Fibroblast of skin of left quadriceps (primary cell): ENCODE measurements at places on chromosomes 3 and 15.

DNA sequence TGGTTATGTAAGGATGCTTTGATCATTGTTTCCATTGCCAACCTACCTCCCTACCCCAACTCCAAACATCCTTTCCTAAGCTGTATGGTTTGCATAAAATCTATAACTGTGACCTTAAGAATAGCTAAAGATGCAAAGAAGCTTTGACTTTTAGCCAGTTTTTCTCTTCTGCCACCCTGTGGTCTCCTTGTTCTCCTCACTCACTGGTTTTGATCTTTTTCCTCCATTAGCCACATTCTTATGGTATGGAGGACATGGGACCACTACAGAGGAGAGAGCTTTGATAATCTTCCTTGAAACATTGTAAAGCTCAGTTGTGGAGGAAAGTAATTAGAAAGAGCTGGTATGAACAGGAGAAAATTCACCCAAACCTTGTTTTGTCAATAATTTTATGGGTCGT, 115.9 kb downstream of the NEK11 start:
- DNase-seq = no peak

DNA sequence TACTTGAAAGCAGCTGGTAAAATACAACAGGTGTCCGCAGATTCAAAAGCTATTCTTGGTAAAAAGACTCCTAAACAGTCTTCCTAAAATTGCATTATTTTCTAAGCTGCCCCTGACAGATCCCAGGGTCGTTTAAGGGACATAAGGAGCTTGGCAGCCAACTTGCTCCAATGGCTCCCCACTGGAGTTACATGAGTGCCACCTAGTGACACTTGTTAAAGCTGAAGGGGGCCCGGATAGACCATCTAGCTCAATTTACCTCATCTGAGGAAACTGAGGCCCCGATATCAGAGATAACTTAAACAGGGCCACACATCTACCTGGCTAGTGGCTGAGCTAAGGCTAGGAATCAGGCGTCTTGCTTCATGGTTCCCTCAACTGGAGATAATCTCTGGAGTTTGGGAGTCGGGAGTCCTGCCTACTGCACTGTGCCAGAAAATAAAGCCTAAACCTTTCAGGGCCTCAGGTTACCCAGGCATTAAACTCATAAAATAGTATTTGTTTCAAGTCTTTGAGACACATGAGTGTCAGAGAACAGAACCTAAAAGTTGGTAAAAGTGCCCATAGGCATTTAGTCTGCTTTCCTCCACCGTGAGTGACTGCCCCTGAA, 6.5 kb upstream of the TBC1D23 start:
- DNase-seq = no peak

GRCh38 chr15:74662064-74662860, 33.6 kb downstream of the EDC3 start:
- DNase-seq = no peak

- no peak for DNase-seq
Measured at GRCh38 chr15:36364377-36364776, 215.0 kb upstream of the CDIN1 start.

GRCh38 chr15:26644948-26645347, 127.9 kb downstream of the GABRB3 start:
- DNase-seq = no peak

DNA sequence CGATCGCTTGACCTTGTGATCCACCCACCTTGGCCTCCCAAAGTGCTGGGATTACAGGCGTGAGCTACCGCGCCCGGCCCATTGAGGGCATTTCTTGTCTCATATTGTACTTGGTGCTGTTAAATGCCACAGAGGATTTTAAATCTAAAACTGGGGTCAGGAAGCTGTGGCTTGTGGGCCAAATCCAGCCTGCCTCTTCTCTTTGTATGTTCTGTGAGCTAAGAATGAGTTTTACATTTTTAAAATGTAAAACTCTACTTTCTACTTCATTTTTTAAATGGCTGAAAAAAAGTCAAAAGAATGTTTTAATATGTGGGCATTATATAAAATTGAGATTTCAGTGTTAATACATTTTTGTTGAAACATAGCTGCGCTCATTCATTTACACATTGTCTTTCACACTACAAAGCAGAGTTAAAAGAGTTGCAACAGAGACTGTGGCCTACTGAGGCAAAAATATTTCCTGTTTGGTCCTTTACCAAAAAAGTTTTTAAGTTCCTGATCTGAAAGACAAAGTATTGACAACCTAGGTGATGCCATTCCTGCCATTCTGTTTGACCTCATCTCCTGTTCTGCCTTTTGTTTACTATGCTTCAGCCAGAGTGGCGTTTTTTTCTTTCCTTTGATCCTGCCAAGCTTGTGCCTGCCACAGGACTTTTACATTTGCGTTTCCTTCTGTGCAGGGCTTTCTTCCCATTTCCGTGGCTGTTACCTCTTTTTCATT, 50.4 kb downstream of the PDCD6IP start:
- DNase-seq = no peak

- DNase-seq = no peak
Measured at GRCh38 chr3:15591928-15592327, 9.4 kb downstream of the HACL1 start.

- DNase-seq = peak; percentile 67
Measured at GRCh38 chr15:99424978-99425656, 140.7 kb upstream of the MEF2A start.

DNA sequence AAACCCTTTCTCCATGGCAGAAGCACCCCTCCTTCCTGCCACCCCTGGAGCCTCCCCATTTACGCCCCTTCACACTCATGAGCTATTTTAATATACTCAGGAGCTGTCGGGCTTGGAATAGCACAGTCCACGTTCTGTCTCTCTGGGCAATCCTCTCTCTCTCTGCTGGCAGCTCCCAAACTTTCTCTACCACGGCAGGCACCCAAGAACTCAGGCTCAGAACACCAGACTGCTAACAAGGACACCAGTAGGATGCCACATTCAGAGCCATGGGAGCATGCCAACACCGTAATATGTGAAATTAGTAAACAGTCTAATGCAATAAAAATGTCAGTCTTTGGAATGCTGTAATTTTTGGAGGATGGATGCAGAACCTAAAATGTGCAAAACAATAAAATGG, 19.3 kb downstream of the TNFAIP8L3 start:
- DNase-seq = no peak

DNA sequence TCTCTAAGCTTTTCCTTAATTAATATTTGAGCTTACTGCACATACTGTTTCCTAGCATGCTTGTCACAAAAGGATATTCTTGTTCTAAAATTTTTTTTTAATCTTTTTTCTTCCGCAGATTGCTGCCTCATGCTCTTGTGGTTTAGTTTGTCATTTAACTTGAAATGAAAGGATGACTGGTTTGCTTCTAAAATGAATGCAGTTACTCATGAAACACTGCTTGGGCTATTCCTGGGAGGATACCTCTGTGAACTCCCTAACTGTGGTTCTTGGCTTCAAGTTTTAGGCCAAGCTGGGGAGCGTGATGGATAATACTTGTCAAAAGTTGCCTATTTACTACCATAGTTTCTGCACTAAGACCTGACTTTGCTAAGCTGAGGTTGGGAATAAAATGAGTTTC, 64.0 kb downstream of the USP13 start:
- peak; percentile 70 for DNase-seq

DNA sequence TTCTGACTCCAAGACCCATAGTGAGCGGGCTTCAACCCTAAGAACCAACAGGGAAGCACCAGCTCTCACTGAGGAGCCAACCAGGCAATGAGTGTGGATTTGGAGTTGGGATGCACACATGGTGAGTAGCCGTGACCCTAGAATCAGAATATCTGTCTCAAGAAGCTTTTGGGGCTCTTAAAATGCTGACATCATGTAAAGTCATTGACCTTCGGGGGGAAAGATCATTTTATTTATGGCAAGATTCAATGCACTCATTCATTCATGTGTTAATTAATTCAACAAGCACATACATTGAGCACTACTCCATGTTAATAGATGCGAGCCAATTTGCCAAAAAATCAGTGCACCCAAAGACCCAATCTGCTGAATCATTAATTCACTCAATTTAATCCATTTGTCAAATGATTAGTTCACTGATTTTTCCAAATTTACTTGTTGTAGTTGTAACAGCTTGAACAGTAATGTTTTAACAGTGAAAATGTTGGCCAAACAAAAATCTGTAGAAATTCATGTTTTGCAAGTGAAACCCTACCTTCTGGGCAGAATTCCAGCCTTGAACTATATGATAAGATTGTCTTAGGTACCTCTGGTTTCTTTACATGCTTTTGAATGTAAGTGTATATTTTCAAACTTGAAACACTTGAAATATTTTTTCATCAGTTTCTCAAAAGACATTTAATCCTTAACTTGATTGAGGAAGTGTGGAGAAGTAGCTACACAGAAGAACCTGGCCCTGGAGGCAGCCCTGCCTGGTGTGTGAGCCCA, 29.8 kb upstream of the LACTB start:
- no peak for DNase-seq

- DNase-seq = no peak
Measured at GRCh38 chr3:23728601-23729117, 77.1 kb upstream of the UBE2E1 start.

DNA sequence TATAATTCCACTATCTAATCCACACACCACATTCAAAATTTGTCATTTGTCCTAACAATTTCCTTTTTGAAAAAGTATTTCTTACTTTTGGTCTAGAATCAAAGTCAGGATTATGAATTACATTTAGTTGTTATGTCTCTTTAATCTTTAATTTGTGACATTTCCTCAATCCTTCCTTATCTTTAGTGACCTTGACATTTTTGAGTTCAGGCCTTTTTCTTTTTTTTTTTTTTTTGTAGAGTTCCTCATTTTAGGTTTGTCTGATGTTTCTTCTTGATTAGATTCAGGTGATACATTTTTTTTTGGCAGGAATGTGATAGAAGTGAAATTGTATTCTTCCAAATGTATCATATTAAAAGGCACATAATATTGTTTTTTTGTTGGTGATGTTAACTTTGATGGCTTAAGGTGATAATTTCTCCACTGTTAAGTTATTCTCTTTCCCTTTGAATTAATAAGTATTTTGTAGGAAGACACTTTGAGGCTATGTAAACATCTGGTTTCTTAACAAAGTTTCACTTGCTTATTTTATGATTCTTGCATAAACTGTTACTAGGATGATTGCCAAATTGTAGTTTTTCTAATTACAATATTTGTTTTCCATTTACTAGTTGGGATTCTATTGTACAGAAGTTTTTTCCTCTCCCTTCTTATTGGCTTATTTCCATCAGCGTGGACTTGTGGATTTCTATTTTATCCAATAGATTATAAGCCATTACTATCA, 16.3 kb downstream of the SLC35G2 start:
- DNase-seq = no peak

- no peak for DNase-seq
Measured at GRCh38 chr3:63979093-63979885, 44.0 kb downstream of the PSMD6 start.

DNA sequence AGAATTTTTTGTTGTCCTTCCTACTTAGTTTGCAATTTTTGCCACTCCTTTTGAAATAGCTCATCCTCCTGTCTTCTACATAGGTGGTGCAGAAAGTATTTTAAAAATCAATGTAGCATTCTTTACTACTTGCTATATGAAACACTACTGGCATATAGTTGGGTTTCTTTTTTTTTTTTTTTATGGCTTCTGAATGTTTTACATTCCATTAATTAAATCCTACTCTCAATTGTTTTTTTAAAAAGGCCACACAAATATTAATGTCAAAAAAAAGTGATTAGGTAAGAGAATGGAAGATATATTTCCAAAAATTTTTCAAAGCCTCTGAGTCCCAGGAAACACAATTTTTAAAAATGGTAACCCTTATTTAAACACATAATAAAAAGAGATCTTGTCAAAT, 262.6 kb downstream of the MAGI1 start:
- no peak for DNase-seq

GRCh38 chr3:21528291-21528995, 222.6 kb downstream of the ZNF385D start:
- DNase-seq = no peak

DNA sequence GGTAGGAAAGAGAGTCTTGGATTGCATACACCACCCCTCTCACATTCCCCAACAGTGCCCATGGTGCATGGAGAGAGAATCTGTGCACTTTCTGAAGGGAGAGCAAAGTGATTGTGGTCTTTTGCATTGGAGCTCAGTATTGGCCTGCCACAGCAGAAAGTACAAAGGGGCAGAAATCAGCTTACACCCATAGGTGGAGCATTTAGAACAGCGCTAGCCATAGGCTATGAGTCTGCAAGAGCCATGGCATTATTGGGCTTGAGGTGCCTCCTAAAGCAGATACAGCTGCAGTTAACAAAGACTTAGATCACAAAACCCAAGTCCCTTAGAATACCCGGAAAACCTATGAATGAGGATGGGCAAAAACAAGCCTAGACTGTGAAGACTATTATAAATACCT, 21.8 kb downstream of the SI start:
- DNase-seq = no peak

- DNase-seq = no peak
Measured at GRCh38 chr3:27521872-27522265, 37.7 kb upstream of the SLC4A7 start.

GRCh38 chr3:106589311-106589942, 720.6 kb upstream of the CBLB start:
- DNase-seq = peak; percentile 67

GRCh38 chr15:46607077-46607476, 972.2 kb downstream of the SQOR start:
- DNase-seq = no peak

DNA sequence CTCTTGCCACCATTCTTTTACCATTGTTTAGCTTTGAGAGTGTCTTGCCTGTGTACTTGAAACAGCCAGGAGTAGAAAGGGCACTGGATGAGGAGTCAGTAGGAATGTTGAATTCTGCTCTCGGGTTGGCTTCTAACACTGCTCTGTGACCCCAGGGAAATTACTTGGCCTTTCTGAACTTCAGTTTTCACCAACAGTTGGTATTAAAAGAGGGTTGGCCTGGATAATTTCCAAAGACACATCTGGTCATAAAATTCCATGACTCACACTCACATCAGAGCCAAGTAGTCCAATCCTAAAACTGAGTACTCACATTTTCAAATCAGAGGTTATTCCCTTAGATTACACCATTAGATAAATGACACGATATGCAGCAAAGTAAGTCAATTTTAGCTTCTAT, 141.6 kb downstream of the ECT2 start:
- DNase-seq = peak; percentile 65

- DNase-seq = peak; percentile 66
Measured at GRCh38 chr15:56244038-56244810, 545 bp upstream of the RFX7 start.

- DNase-seq = no peak
Measured at GRCh38 chr3:15771444-15771843, 26.3 kb downstream of the ANKRD28 start.

GRCh38 chr3:30293621-30294240, 312.7 kb upstream of the TGFBR2 start:
- no peak for DNase-seq

DNA sequence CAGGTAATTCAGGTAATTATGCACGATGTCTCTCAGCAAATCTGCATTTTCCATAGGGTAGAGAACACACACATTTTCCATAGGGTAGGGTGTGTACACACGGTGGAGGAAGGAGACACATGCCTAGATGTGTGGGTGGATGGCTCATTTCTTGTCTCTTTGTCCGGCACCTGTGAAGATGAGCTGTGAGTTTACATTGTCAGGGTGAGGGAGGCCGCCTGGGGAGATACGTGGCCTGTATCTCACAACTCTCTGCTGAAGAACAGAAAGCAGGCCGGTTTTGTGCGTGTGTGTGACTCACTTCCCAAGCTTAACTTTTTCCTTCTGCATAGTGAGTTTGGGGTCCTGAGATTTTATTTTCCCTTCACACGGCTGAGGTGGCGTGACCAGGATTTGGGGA, 60.3 kb downstream of the SLC6A6 start:
- no peak for DNase-seq
